Activated CD4-positive, alpha-beta T cell treated with anti-CD3 and anti-CD28 coated beads, Interleukin-2, amount 50 U/mL, for 48 hours (primary cell): ENCODE measurements at places on chromosomes 3 and 15.

- DNase-seq, result no peak
Observed at GRCh38 chr3:196842567-196843434, 24.9 kb upstream of the SENP5 start.

- no peak for DNase-seq
Observed at GRCh38 chr3:115785782-115786181, 162.5 kb downstream of the GAP43 start.

GRCh38 chr3:30439451-30440053 is 166.8 kb upstream of the TGFBR2 start:
- DNase-seq, result no peak

- DNase-seq, result no peak
Observed at GRCh38 chr15:74262625-74263024, 26.5 kb downstream of the CCDC33 start.

GRCh38 chr3:122099255-122099654 is 44.1 kb downstream of the CD86 start:
- no peak for DNase-seq

GRCh38 chr15:38699633-38700230 is 135.1 kb upstream of the RASGRP1 start:
- peak; percentile 73 for DNase-seq

GRCh38 chr3:50850639-50851511 is 176.1 kb downstream of the DOCK3 start:
- no peak for DNase-seq

GRCh38 chr15:101314336-101315125 is 19.5 kb upstream of the SNRPA1 start:
- DNase-seq, result no peak

DNA sequence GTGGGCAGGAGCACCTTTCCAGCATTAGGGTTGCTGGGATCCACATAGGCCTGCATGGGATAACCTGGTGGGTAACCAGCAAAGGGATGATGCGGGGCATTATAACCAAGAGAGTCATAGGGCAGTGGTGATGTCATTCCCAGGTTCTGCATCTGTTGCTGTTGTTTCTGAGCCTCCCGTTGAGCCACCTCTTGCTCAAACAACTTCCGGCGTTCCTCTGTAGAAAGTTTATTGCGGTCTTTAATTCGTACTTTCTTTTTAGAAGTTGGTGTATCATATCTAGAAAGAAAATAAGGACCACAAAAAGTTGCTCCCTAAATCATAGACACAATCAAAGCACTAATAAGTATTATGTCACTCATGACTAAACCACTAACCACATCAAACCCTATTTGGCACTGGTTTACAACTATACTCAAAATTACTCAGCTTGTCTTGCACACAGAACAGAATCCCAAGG is 77.8 kb downstream of the NBEAL2 start:
- DNase-seq, result peak; percentile 40

GRCh38 chr3:69020857-69021256 is 7.4 kb upstream of the EOGT start:
- no peak for DNase-seq

GRCh38 chr15:32880642-32881041 is 162.8 kb downstream of the GREM1 start:
- no peak for DNase-seq

DNA sequence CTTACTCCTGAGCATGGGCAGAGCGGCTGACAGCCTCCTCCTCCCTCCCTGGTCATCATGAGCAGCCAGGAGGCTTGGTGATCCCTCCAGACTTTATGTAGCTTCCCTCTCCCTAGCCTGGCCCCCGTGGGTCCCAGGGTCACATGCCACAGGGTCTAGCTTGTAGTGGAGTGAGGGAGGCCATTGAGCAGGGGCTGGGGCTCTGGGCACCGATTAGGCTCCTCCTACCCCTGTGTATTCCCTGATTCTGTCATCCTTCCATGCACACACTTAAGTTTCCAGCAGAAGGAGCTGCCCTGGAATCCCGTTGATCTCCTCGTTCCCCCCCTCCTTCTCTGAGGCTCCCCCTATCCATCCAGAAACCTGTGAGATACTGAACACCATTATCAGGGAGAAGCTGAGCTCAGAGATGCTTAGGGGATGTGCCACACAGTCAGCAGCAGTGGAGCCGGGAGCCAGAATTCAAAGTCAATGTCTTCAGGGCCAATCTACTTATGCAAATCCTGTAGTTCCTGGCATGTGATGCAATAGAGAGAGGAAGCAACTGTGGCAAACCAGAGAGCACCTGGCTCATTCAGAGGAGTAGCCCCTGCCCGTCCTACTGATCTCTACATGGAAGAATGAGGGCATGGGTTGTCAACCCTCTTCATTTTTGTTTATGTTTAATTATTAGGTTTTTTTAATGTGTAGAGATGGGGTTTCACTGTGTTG is 17.2 kb downstream of the CCDC33 start:
- DNase-seq, result no peak
